Neural crest cell (in vitro differentiated cells): ENCODE measurements at places on chromosomes 5 and 9. TPM values are rescaled to one million over a fixed set of nuclear protein-coding genes. Genes with fewer than 3 reads are reported as not detected.

Gene PCDHGB6
- 53.6 and 53.7 TPM in 2 replicates for total RNA-seq

Gene C9
- total RNA-seq: not detected in 2 replicates

Gene PDZD2
- total RNA-seq: 0.65 and 1.3 TPM in 2 replicates

Gene ORM2
- not detected in 2 replicates for total RNA-seq

Gene OSMR
- 2.7 and 2.8 TPM in 2 replicates for total RNA-seq
